Uterus (tissue), 4 donors: ENCODE measurements at places on chromosomes 3 and 15. TPM values are rescaled to one million over a fixed set of nuclear protein-coding genes. Genes with fewer than 3 reads are reported as not detected.

GRCh38 chr3:97882975-97883598, 61.3 kb downstream of the CRYBG3 start:
- H3K27me3 ChIP-seq = no peaks in the 10 kb centered on the region
- no peak for DNase-seq
- no peak overlapping the region for H3K27ac ChIP-seq

DNA sequence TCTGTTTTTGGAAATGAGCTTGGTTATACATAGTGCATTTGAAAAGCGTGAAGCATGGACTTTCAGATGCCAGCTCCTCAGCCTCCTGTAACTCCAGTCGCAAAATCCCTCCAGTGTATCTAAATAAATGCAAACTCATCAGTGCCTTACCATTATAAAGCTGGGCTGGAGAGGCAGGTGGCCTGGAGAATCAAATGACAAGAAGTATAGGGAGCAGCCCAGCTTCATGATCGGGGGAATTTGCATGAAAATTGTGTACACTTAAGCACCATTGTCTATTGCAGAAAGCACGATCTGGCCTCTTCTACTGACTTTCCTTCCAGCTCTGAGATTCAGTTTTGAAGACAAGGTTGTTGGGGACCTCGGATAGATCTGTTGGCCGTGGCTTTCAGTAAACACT, 71.7 kb downstream of the IGF1R start:
- no peak overlapping the region for H3K27ac ChIP-seq
- no peak overlapping the region for H3K4me3 ChIP-seq
- H3K27me3 ChIP-seq = no peaks in the 10 kb centered on the region
- no peaks in the 10 kb centered on the region for H3K36me3 ChIP-seq

DNA sequence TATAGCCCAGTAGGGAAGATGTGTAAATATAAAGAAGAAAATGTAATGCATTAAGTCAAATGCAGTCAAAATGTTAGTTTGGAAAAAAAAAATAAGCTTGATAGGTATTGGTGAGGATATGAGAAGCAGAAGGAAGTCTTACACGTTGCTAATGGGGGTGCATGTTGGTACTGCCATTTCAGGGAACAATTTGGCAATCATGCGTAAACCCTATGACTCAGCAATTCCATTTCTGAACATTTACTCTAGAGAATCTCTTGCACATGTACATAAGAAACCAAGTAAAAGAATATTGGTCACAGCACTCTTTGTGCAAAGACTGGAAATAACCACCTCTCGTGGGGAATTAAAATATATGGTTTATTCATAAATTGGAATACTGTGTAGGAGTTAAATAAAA, 35.5 kb upstream of the TIMP4 start:
- H3K4me1 ChIP-seq = no peaks in the 10 kb centered on the region
- no peak for DNase-seq
- no peaks in the 10 kb centered on the region for H3K36me3 ChIP-seq
- no peaks in the 10 kb centered on the region for H3K27me3 ChIP-seq
- peak overlapping the region; percentile 59 for H3K27ac ChIP-seq
- H3K4me3 ChIP-seq = no peak overlapping the region

DNA sequence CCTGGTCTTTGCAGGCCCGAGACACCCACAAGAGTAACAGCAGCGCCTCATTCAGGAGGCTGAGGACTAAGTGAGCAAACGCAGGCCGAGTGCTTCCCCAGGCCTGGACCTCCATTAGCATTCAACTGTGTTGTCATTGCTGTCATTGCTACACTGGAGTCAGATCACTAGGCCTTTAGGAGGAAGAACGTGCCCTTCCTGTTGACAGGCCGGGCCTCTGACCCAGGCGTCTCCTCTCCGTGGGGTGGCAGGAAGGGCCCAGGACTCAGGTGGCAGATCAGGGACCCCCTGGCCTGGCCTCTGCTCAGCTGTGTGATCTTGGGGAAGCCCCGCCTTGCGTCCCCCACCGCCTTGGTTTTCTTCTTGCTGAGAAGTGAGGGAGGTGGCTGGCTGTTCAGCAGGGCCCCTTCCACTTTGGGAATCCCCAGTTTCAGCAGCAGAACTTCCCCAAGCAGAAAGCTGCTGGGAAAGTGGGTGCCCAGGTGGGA, 19.1 kb downstream of the ZDHHC19 start:
- no peaks in the 10 kb centered on the region for H3K27me3 ChIP-seq
- no peak overlapping the region for H3K4me3 ChIP-seq
- DNase-seq = no peak
- no peaks in the 10 kb centered on the region for H3K4me1 ChIP-seq

GRCh38 chr15:69414701-69415167, 585 bp downstream of the KIF23 start:
- no peaks in the 10 kb centered on the region for H3K27me3 ChIP-seq
- no peaks in the 10 kb centered on the region for H3K36me3 ChIP-seq
- H3K4me3 ChIP-seq = peak overlapping the region; percentile 61
- no peaks in the 10 kb centered on the region for H3K4me1 ChIP-seq

GRCh38 chr3:134796281-134797056, 1.4 kb downstream of the EPHB1 start:
- no peaks in the 10 kb centered on the region for H3K36me3 ChIP-seq
- peak overlapping the region; percentile 42 for H3K4me3 ChIP-seq
- H3K27ac ChIP-seq = no peak overlapping the region
- no peaks in the 10 kb centered on the region for H3K27me3 ChIP-seq
- no peak for DNase-seq

DNA sequence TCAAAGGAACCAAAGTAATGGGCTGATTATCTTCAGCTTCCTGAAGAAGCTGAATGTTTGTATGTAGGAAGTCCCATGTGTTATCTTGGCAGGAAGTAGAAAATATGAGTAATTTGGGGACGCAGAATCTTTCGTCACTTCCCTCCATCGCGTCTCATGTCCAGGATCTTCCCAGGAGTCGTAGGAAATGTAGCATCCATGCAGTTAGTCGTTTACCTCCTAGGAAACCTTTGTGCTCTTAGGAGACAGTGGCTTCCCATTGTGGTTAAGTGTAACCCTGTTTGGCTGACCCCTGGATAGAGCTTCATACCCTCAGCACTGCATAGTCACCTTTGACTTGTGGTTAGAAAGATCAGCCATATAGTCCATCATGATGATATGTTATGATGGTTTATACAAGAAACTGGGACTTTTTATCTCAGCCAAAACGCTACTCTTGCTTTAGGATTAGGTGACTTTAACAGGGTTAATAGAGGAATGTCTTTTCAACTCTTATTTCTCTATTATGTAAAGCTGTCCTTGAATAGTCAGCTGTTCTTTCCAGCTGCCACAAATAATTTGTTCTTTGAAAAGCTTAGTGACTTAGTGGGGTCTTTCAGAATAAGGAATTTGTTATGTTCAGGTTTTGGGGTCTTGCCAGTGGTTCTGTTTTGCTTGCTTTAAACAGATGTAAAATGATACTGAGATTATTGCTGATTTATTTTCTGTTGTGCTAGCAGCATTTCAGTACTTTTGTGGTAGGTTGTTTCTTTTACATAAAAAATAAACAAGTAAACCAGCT, 92.2 kb downstream of the KLHL25 start:
- H3K4me3 ChIP-seq = no peak overlapping the region
- peak overlapping the region; percentile 98 for H3K27ac ChIP-seq
- peaks cover 11% of the 10 kb centered on the region for H3K4me1 ChIP-seq
- no peaks in the 10 kb centered on the region for H3K36me3 ChIP-seq
- no peak for DNase-seq

The ROBO2 gene
- 0.49 TPM for total RNA-seq

- H3K4me1 ChIP-seq = no peaks in the 10 kb centered on the region
- no peak overlapping the region for H3K27ac ChIP-seq
- no peak overlapping the region for H3K4me3 ChIP-seq
- no peaks in the 10 kb centered on the region for H3K27me3 ChIP-seq
- no peak for DNase-seq
These were observed 374.6 kb upstream of the ARL6 start for GRCh38 chr3:97389936-97390335.

GRCh38 chr3:11390411-11391131, 118.4 kb downstream of the ATG7 start:
- peak overlapping the region; percentile 48 for H3K27ac ChIP-seq
- H3K27me3 ChIP-seq = no peaks in the 10 kb centered on the region
- no peak overlapping the region for H3K4me3 ChIP-seq

DNA sequence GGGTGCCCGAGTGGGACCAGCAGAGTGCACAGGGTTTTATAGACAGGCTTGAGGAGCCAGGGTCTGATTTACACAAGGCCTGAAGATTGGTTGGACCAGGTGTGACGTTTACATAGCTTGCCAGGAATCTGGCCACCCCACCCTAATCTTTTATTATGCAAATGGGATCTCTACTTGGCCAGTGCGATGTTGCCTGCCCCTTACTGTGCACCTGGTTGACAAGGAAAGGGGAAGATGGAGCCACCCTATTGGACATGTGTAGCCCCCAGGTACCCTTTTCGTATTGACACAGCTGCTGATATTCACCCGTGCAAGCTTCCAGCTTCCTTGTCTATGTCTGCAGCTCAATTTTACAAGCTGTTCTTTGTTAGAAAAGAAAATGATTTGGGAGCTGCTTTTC, 132.0 kb downstream of the ARNT2 start:
- H3K27me3 ChIP-seq = no peaks in the 10 kb centered on the region
- H3K36me3 ChIP-seq = no peaks in the 10 kb centered on the region
- H3K27ac ChIP-seq = no peak overlapping the region
- no peak overlapping the region for H3K4me3 ChIP-seq
- DNase-seq = no peak

GRCh38 chr3:98763076-98763475, at the start of gene ST3GAL6:
Gene ST3GAL6, plus strand, starts transcription at chr3:98763340. Its CDS starts 5,101 bp downstream, at chr3:98768441.
- H3K4me3 ChIP-seq = no peak within 1 kb of the TSS
- H3K36me3 ChIP-seq = no peaks in the 10 kb centered on the region
- H3K27me3 ChIP-seq = no peaks in the 10 kb centered on the region
- peak; percentile 24 for DNase-seq
- no peak within 1 kb of the TSS for H3K27ac ChIP-seq

The KNL1 gene
- total RNA-seq = not detected

GRCh38 chr3:52233968-52234367, 5.0 kb downstream of the TWF2 start:
- H3K27me3 ChIP-seq = no peaks in the 10 kb centered on the region
- no peak overlapping the region for H3K27ac ChIP-seq
- H3K4me1 ChIP-seq = peaks cover 14% of the 10 kb centered on the region
- H3K4me3 ChIP-seq = no peak overlapping the region
- H3K36me3 ChIP-seq = no peaks in the 10 kb centered on the region
- no peak for DNase-seq

The GOLGA8Q gene
- total RNA-seq = 5.2 TPM

The STRA6 gene
- total RNA-seq = 11.6 TPM

GRCh38 chr3:27278383-27279055, 90.7 kb downstream of the NEK10 start:
- H3K36me3 ChIP-seq = no peaks in the 10 kb centered on the region
- no peak overlapping the region for H3K27ac ChIP-seq
- H3K27me3 ChIP-seq = no peaks in the 10 kb centered on the region
- no peaks in the 10 kb centered on the region for H3K4me1 ChIP-seq
- no peak for DNase-seq
